Erythroblast (primary cell): ENCODE measurements at places on chromosomes 2 and 18.

DNA sequence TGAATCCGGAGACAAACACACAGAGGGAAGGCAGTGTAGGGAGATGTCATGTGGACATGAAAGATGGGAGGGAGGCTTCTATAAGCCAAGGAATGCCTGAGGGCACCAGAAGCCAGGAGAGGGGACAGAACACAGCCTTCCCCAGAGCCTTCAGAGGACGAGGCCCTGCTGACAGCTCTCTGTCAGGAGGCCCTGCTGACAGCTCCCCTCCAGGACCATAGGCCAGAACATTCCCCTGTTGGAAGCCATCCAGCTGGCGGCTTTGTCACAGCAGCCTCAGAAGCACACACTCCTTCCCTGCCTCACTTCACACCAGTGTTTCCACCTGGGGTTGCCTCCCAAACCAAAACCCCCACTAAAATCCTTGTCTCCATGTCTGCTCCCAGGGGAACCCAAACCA lies 171.3 kb upstream of the ID2 start:
- no peak for DNase-seq

DNA sequence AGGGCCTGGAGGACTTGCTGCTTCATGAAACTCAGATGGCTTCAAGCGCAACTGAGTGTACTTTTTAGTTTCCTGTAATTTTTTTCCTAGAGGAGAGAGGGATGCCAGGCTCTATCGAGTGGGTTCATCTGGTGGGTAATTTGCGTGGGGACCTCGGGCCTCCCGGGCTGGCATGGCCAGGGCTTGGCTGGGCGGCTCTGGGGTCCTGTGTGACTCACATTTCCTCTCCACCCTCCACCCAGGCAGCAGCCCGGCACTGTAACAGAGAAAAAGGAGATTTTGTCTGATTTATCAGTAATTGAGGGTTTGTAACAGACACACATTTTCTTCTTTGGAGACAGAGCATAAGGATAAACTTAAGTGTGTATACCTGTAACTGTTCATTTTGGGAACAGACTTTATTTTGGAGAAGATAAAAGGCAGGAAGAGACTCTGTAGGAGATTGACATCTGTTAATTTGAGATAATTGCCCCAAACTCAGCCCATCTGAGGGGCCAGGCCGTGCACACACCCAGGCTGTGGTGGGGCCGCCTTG lies 64.3 kb downstream of the NFATC1 start:
- peak; percentile 55 for DNase-seq

DNA sequence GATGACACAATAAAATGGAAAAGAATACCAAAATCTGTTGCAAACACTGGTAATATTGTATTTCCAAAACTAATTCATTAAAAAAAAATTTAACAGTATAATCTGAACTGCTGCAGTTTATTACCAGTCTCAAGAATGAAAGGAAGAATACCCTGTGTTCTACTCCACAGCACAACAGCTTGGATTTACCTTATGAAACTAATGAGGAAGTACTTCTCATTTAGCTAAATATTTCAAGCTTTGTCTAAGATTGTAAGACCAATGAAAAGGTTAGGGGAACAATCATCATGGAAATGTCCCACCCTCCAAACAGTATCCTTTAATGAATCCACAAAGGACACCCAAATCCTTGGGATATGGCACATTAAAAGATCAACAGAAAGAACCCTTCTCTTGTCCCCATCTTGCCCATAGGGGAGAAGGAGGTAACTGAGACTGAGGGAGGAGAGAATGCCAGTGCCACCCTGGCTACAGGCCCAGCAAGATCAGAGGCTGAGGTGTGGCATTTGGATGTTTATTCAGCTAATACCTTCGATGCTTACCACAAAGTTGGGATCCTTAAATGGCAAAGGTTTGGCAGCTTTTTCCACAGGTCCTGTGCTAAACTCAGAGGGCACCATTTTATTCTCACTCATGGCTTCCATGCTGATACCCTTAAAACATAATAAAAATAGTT lies 17.7 kb downstream of the INO80C start:
- no peak for DNase-seq

DNA sequence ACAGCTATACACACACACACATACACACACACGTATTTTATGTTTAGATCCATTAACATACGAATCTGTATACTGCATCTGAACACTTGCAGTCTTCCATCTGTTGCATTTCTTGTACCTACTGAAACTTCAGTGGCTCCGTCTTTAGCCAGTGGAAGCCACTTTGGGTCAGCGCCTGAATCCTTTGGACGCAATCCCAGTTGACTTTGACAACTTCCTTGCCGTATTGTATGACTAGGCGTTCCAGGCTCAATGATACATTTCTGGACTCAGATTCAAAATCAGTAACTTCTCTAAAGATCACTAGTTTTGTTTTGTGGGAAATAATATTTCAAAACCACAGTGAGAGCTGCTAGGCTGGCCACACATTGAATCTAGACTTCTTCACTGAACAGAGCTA lies 101.5 kb upstream of the GPC1 start:
- no peak for DNase-seq

DNA sequence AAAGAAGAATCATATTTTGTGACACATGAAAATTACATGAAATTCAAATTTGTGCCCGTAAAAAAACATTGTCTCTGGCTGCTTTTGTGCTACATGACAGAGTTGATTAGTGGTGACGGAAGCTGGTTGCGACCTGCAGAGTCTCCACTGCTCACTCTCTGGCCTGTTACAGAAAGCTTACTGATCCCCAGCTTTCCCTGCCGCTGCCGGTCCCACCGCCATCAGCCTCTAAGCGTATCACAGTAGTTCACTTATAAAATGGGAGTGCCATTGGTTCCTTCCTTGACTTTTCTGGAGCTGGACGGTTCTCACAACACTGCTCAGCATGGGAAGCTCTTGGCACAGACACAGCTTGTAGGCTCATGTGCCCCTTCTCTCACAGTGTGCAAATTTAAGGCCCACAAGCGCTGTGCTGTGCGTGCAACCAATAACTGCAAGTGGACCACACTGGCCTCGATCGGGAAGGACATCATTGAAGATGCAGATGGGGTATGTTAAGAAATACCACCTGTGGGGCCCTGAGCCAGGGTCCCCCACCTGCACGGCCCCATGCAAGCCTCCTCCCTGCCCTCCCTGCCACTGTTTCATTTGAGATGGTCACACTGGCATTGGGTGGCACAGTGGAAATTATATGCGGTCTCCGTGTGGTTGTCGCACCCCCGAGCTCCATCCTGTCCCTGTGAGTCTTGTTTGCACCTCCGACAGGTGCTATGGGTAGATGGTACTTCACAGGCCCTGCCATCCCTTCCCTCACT lies 81.3 kb downstream of the DGKD start:
- no peak for DNase-seq

DNA sequence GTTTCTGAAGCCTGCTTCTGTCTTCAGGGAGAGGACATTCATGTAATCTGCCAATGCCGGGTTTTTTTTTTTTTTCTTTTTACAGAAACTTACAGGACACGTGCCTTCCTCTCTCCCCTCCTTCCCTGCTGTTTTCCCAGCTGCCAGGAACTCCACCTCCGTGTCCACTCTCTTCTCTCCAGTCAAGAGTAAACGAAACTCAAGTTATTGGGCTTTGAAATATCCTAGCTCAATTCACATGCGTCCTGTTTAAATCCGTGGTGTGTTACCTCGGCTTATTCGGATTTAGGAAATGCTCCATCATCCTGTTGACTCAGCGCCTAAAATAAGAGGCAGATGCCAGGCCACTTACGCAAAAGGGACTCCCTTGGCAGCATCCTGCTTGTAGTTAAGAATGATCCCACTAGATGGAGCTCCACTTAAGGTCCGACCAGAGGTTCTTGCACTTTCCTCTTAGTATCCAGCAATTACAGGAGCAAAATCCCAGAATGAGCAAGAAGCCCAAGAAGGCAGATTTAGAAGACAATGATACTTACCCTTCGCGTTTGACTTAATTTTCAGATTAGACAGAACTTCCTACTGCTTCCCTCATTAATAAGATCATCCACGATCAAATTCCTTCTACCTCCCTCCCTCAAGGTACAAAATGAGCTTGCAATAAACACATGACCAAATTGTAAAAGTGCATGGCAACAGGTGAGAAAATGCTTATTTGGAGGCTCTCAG lies 97.2 kb upstream of the ZCCHC2 start:
- peak; percentile 97 for DNase-seq

- DNase-seq: no peak
Observed at GRCh38 chr2:86226070-86226469, 26.8 kb downstream of the MRPL35 start.

DNA sequence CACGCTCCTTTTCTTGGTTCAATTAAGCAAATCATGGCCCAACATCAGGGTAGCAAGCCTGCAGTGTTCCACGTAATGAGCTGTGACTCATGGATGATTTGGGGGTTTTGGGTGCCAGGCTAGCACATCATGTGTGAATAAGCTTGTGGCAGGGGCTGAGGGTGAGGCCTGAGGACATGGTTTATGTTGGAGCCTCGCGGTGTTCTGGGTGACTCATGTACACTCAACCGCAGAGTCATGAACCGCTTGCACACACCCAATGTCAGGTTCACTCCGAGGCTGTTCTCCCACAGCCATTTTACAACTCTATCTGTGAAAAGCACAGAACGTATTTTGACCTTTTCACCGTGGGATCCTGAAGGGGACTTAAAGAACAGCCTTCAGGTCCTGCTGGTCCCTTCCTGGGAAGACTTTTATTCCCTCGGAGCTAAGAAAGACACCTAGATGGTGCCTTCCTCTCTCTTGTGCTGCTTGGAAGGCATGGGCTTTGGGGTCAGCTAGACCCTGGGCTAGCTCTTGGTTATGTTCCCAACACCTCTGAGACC lies 139.9 kb upstream of the ZEB2 start:
- DNase-seq: peak; percentile 61

- DNase-seq: no peak
Observed at GRCh38 chr2:173161040-173161439, 85.4 kb downstream of the MAP3K20 start.

GRCh38 chr18:75455249-75456198 lies 28.0 kb upstream of the SMIM21 start:
- DNase-seq: no peak

GRCh38 chr18:35030277-35030989 lies 10.8 kb upstream of the MAPRE2 start:
- peak; percentile 28 for DNase-seq

- no peak for DNase-seq
Observed at GRCh38 chr2:111652038-111652437, 232.0 kb downstream of the ANAPC1 start.

DNA sequence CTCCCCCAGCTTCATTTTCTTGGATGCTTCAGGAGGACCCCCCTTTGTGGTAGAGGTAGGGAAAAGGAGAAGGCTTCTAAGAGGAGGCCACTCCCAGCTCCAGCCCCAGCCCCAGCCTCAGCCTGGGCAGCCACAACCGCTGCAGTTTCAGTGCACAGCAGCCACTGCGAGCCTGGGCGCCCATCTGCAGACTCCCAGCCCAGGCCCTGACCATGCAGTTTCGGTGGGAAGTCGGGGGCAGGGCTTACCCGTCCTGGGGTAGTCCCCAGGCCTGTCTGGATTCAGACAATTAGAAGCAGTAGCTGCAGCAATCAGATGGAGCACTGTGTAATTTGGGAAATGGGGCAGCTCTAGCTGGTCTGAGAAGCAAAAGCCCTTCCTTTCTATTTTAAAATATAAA lies 28.6 kb downstream of the ITM2C start:
- DNase-seq: no peak

DNA sequence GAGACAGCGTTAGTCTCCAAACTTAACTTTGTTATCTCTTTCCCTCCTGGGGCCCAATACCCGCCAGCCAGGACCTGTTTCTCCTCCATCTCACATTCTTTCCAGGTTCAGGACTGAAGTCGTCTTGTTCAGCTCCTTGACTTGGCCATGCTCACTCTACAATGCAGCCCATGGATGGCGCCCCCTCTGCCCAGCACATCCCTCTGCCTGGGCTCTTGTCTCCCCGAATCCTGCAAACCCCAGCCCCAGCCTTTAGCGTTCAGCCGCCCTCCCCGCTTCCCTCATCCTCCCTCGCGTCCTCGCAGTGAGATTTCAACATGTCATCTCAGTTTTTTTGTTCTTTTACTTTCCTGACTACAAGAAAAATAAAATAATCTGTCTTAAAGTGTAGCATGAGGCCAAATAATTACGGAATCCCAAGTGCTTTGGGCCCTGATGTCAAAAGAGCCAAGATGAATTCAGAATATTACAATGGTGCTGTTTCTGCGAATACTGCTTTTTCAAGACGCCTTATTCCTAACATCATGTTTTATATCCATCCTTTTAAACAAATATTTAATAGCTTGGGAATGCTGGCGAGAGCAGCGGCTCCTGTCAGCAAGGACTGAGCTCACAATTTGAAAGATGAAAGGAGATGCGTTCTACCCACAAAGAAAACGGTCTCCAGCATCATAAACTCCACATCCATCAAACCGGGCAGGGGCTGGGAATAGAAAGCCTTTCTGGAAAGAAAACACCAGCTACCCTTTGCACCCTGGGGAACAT lies 1.0 kb downstream of the FAM178B start:
- no peak for DNase-seq

DNA sequence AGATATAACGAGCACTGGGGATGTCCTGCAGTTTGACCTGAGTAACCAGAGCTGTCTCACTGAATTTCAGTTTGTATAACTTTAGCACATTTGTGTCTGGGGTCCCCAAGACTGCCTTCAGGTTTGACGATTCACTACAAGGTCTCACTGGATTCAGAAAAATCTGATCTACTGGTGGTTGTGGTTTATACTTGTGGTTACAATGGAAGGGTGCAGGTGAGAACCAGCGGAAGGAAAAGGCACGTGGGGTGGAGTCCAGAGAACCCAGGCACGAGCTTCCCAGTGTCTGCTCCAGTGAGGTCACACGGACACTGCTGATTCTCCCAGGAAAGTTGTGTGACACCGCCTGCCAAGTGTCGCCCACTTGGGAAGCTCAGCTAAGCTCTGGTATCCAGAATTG lies 126.0 kb downstream of the ZNF236 start:
- no peak for DNase-seq

DNA sequence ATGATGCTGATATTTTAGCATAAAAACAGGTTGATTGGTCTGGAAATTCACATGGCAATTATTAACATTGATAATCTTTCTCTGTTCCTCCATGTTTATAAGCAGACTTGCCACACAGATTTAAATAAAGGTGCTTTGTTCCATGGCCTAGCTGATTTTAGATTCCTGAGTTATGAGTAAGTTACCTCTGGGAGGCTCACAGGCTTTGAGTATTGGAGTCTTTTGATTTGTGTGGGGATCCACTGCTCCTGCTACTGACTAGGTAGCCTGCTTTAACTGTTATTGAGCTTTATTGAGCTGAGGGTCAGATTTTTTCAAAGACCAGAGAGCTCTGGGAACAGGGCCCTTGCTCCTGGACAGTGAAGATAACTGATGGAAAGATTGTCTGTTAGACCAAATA lies 166.1 kb downstream of the ANKRD30B start:
- DNase-seq: no peak

DNA sequence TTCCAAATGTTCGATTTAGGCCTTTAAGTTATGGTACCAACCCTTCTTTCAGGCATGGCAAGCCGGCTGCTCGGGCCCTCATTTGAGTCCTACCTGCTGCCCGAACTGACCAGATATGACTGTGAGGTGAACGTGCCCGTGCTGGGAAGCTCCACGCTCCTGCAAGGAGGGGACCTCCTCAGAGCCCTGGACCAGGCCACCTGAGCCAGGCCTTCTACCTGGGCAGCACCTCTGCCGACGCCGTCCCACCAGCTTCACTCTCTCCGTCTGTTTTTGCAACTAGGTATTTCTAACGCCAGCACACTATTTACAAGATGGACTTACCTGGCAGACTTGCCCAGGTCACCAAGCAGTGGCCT lies 87.2 kb downstream of the EPAS1 start:
- DNase-seq: no peak
